ENCODE measurements at places on chromosomes 13 and 19.

DNA sequence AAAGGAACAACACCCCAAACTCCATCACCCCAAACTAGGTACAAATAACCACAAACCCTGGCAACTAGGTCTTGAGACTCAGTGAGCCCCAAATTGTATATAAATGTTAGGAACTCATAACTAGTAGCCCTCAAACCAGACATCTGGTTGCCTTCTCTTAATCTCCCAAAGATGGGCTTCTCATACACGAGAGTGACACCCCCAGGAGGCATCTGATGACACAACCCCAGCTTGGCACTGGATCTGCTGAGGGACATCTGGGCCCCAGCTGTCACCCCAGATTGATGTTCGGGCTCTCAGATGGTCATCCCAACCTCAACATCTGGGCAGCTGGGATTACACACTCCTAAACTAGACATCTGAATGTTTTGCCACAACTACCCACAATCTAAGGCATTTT, 14.8 kb downstream of the RABAC1 start:
- no peak for DNase-seq

DNA sequence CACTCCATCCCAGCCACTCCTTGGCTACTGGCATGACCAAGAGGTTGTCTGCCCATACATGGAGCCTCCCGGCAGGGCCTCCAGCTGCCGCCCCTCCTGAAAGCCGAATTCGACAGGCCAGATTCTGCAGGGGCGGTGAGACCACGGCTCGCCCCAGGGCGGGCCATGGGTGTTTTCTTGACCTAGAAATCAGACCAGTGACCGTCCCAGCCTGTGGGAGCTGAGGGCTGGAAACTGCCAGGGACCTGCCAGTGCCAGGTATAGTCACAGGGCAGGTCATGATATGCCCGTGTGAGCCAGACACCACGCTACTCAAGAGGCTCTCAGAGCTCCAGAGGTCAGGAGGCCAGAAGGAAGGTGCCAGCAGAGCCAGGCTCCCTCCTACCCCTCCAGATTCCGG, 16.8 kb downstream of the DAPK3 start:
- DNase-seq, result no peak

DNA sequence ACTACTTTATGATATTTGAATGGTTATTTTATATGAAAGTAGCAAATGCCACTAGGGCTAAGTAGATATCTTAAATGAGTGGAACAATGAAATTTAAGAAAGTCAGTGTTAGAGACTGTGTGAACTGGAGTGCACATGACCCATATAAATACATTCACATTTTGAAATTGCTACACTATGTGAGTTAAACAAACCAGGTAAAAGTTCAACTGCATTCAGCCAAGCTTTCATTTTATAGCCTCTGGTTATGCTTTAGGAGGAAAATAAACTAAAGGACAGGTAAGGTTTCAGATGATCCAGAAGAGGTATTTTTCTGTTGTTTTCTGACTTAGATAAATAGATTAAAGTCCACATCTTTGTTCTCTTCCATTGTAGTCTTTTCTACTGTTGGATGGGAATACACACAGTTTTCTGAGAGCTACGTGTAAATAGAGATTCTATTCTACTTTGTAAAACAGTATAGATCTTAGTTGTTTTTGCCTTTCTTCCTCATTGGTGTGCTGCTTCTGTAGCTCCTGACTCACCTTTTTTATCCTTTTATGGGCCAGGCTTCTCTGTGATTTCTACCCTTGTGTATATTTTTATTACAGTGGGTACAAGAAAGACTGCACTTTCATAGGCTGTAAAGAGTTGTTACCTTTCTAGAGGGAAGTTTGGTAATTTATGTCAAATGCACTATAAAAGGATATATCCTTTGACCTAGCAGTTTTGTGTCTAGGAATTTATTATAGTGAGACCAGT, 54.6 kb upstream of the KCTD4 start:
- no peak for DNase-seq

GRCh38 chr19:42074513-42075363, 1.2 kb upstream of the ZNF574 start:
- no peak for DNase-seq

DNA sequence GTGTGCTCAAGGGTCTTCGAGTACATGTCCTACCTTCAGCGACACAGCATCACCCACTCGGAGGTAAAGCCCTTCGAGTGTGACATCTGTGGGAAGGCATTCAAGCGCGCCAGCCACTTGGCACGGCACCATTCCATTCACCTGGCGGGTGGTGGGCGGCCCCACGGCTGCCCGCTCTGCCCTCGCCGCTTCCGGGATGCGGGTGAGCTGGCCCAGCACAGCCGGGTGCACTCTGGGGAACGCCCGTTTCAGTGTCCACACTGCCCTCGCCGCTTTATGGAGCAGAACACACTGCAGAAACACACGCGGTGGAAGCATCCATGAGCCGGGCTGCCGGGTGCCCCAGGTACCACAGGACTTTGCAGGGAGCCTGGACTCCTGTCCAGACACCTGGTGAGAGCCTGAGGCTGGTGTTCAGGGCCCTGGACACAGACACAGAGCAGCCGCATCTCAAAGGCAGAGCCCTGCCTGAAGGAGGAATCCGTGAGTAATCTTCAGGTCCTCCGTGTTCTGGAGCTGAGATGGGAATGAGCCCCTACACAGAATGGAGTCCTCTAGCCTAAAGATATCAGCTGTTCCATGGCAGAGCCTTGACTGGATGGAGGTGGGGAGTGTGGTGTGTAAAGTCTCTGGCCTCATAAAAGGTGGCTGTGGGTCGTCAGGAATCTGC, 1.5 kb downstream of the ZNF581 start:
- DNase-seq, result no peak

DNA sequence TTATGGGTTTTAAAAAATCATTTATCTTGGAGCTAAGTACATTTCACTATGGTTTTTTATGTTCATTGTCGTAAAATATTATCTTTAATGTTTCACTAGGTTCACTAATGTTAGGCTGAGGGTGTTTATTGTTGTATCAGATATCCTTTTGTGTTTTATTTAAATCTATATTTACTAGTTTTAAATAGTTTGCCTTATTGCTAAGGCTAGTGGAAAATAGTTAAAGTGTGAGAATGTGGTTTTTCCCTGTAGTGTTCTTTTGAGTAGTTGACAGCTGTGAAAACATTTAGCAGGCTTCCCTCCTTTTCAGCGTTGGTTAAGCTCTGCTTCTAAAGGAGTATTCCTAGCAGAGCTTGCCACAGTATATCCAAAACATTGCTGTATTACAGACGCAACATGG, 139.0 kb downstream of the TM9SF2 start:
- peak; percentile 28 for DNase-seq

DNA sequence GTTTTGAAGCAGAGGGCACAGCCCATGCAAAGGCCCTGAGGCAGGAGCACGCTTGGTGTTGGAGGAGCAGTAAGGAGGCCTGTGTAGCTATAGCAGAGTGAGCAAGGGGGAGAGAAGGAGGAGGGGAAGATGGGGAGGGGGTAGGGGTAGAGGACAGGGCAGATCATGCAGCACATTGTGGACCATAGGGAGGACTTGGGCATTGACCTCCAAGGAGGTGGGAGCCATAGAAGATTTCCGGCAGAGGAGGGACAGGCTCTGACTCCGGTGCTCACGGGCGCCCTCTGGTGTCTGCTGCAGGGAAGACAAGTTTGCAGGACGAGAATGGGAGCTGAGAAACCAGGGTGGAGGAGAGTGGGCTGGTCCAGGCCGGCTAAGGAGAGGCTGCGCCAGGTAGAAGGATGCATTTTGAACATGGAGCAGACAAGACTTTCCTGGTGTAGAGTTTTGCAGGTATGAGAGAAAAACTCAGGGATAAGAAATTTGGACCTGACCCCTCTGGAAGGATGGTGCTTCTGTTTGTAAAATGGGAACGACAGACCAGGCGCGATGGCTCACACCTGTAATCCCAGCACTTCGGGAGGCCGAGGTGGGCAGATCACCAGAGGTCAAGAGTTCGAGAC, 13.7 kb upstream of the CREB3L3 start:
- DNase-seq, result no peak

DNA sequence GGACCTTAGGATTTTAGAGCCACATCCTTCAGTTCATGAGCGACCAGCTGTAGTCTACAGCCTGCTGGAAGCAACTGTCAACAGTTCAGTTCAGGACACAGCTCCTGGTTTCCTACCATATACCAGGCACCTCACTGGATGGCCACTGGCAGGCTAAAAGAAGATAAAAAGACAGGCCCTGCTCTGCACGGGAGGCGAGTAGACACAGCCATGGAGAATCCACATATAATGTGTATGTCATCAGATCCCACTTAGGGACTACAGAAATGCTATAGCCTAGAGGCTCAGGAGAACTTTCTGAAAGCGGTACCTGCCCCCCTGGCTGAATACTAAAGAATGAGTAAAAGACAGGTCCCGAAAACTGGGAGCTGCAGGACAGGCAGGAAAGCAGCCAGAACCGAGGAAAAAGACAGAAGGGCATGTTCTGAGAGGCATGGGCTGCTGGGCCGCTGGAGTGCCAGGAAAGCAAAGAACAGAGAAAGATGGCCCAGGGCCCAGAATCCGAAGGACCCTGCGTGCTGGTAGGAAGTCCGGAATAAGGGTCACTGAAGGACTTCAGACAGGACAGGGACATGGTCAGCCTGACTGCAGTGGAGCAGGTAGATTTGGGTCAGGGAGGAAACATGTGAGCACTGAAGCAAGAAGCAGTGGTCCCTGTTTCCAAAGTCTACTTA, 23.5 kb downstream of the DZIP1 start:
- DNase-seq, result no peak

Data from NCI-H2107 (cell line).